HT1080 (cell line): ENCODE measurements at places on chromosomes 5 and 9.
A peak's percentile ranks its signal among the peaks of the same experiment; 100 is the strongest.

DNA sequence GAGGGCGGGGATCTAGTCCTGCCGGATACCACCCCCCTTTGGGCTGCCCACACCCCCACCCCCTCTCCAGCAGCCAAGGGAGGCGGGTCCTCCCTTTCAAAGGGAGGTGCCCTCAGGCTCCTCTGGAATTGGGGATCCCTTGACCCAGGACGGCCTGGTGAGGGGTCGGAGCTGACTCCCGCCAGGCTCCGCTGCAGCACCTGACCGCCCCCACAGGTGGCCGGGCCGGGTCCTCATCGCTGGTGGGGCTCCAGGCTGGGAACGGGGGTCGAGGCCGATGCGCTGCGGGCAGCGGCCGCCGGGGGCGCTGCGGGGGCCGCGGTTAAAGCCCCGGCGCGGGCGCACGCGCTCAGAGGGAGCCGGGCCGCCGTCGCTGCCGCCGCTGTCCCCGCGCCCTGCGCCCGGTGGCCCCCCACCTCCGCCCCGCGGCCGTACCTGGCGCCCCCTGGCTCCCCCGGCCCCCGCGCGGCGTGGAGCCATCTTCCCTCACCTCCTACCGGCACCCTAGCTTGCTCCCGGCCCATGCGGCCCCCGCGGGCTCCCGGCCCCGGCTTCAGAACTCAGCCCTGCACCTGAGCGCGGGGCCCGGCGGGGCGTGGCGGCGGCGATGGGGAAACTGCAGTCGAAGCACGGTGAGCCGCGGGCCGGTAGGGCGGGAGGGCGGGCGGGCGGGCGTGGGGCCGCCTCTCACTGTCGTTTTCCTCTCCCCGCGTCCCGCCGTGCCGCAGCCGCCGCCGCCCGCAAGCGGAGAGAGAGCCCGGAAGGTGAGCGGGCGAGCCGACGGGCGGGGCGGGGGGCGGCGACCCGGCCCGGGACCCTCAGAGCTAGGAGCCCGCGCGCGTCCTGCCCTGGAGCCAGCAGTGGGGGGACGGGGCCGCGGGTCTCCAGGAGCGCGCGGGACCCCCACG, at the start of gene NKD2:
Gene NKD2 (plus strand): TSS at position 352 of the 908 bp plus-strand sequence. CDS start 256 bp downstream, at position 608.
- DNase-seq = no peak

DNA sequence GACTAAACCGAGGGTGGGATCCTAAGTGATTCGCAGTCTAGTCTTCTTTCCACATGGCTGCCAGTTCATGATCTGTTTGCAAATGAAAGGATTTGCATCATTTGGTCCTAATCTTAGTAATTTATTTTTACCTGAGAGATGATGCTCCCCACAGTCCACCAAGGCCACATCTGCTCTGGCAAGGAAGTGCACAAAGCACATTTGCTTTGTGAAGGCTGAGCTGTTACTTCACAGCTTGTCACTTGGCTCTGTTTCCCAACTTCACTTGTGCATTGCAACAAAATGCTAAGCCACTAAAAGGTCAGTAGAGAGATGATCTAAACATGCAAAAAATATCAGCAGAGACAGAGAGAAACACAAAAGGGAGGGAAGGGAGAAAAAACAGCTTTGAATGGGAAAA, 128.5 kb upstream of the VLDLR start:
- no peak for DNase-seq

- no peak for DNase-seq
Observed at GRCh38 chr9:68819065-68819464, 114.0 kb downstream of the PIP5K1B start.

GRCh38 chr9:85528607-85529006, 213.1 kb downstream of the AGTPBP1 start:
- no peak for DNase-seq

- DNase-seq = no peak
Observed at GRCh38 chr5:137714946-137715345, 20.9 kb downstream of the KLHL3 start.

- DNase-seq = peak; percentile 42
Observed at GRCh38 chr5:52799358-52799982, 11.8 kb downstream of the ITGA1 start.

DNA sequence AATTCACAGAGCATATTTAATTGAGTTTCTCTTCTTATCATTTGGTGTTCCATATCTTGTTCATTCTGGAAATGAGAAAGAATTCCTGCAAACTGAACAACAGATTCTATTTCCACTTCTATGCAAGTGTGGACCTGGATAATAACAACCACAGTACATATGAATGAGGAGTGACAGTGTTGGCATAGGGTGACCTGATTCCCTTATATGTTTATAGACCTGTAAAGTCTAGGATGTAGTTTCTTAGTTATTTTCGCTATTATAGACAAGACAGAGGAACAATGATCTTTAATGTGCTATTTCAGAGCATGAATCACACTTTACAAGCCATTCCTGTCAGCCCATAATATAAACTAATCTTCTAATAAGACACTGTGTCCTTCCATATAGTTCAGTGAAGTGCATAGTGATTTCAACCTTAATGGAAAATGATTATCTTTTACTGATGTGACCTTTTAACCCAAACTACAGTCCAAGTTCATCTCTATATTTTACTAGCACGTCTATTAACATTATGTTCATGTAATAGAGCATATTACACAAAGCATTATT, 88.2 kb upstream of the FAM174A start:
- no peak for DNase-seq

GRCh38 chr5:174614500-174615135, 109.8 kb upstream of the MSX2 start:
- DNase-seq = no peak

- DNase-seq = no peak
Observed at GRCh38 chr5:154476354-154477205, 1.4 kb downstream of the HAND1 start.
